ENCODE measurements at places on chromosomes 3 and 15.

DNA sequence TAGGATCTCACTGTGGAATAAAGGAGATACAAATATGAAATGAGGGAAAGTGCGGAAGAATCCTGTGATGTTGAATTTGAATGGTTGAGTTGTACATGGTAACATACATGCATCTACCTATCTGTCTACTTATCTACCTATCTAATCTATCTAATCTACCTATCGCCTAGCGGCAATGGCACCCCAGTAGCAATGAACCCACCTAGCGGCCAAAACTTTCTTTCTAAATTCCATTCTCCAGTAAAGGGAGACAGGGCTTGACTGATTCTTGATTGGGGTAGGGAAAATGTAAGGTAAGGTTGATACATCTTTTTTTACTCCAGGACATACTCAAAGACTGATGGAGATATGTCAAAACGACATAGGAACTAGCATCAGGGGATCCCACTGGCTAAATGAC, 345.0 kb downstream of the FHIT start:
- no peak for DNase-seq

- DNase-seq: no peak
These were observed 2.3 kb downstream of the RPLP1 start for GRCh38 chr15:69454953-69455352.

GRCh38 chr3:134030379-134031347, 938 bp upstream of the SLCO2A1 start:
- DNase-seq: no peak

GRCh38 chr3:151644020-151644620, 89.6 kb upstream of the AADACL2 start:
- no peak for DNase-seq

DNA sequence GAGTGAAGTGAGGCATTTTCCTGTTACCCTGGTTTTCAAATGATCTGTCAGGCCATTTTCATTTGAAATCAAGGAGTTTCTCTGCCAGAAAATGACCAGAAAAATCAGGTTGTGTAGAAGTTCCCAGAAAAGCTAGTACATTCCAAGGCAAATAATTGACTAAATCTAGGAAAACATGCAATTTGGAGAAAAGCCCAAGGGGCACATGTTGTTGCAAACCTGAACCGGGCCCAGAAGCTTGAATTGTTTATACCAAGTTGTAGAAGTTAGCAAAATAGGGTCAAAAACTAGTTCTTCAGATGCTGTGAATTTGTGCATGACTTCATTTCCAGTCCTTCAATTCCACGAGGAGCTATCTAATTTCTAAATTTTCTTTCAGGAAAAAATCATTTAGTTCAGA, 31.0 kb downstream of the TRIM42 start:
- no peak for DNase-seq

DNA sequence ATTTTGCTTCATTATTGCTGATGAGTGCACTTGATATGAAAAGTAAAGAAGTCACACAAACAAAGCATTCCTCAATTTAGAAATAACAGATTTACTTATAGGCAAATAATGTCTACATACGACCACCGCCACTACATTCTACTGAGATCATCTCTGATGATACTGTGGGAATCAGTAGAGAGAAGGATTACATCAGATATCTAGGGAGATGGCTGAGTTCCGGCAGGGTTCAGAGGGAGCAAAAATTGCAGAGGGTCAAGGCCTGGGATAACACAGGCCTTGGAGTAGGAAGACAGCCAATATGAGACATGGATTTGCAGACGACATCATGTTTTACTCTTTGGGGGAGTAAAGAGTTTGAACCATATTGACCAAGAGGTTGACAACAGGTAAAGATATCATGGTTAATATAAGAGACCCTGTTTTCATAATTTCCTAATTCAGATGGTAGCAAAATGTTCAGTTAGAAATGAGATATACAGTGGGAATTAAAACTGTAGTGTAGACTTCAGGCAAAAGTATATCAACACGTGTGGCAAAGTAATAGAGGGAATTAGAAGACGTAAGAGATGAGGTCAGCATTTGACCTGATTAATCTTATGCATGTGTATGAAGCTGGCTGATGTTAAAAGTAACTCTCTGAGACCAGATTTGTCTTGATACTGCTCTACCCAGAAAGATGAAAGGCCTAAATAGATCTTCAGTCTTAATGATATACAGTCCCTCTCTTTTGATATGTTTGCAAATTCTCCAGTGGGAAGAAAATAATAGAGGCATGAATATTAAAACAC, 15.6 kb downstream of the LSAMP start:
- no peak for DNase-seq

DNA sequence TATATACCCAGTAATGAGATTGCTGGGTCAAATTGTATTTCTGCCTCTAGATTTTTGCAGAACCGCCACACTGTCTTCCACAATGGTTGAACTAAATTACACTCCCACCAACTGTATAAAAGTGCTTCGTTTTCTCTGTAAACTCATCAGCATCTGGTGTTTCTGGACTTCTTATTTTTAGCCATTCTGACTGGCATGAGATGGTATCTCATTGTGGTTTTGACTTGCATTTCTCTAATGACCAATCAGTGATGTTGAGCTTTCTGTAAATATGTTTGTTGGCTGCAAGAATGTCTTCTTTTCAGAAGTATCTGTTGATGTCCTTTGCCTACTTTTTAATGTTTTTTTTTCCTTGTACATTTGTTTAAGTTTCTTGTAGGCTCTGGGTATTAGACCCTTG, 182.9 kb upstream of the TRIM42 start:
- no peak for DNase-seq

DNA sequence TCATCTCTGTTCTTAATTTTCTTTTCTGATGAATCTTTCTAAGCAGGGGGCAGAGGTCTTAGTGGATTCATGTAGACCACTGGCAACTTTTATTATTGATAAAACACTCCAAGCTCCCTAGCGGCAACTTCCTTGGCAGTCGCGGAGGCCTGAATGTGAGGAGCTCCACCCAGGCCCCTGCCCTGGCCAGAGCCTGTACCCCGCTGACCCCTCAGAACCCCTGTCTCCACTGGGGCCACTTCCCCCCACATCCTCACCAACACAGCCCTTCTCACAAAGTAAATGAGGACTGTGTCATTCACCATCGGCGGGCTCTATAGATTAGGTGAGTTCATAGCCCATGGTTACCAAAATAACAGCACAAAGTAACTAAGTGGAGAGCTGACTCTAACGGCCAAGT, 111.6 kb downstream of the TPRA1 start:
- DNase-seq: no peak

DNA sequence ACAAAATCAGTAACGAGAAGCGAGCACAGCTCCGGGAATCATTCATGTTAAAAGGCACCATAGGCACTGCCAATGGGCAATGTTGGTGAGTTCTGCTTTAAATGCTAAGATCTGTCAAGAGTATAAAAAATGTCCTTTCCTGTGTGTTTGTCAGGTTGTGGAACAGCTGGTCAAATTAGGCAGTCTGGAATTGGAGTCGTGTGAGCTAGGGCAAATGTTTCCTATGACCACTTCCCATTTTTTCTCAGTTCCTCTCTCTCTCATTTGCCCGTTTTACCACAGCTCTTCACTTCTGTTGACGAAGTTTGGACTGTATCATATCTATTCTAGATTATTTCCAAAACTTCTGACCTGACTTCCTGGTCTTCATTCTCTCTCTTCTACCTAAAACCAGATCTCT, 60.8 kb upstream of the GOLIM4 start:
- no peak for DNase-seq

DNA sequence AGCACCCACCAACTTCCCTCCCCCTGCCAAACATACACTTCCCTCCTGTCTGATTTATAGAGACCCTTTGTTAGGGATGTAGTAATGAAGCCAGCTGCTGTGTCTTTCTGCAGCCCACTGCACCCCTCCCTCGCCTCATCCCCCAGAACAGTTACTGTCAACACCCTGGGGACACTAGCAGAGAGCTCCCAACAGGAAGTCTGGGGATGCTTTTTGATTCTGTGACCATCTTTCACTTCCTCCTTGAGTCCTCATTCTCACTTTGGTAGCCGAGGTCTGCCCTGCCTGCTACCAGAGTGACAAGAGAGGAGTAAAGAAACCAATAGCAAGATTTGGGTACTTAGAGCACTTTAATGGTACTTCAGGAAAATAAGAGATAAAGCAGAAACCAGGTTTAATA, 201.6 kb downstream of the SATB1 start:
- DNase-seq: no peak

- no peak for DNase-seq
These were observed 4.6 kb downstream of the SHOX2 start for GRCh38 chr3:158101335-158102241.

DNA sequence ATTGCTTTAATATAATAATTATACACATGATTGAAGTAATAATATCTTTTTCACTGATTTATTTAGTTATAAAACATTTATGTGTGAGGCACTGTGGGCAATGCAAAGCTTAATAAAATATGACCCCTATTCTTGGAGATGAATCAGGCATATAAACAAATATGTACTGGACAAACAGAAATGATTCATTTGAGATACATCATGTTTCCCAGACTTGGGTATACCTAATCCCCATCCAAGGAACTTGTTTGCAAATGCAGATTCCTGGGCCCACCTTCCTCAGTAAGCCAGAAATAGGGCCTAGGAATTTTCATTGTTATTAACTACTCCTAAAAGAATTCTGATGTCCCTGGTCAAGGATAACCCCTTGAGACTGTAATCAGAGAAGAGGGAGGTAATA, 184.2 kb downstream of the CHL1 start:
- DNase-seq: no peak

DNA sequence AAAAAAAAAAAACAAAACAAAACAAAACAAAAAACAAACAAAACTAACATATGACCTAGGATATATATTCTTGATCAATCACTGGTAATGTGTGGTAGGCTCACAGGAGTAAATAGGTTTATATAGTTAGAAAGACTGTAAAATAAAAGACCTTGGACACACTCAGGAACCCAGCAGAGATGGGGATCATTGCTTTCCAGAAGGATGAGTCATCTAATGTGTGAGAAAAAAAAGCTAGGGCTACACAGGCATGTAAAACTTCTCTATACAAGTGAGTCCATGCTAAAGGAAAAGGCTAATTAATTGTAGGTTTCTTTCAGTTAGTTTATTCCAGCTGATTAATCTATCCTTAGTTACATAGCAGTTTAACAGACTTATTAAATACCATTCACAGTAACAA, 710.3 kb upstream of the ARPP21 start:
- no peak for DNase-seq

- no peak for DNase-seq
These were observed 14.5 kb upstream of the ONECUT1 start for GRCh38 chr15:52804526-52805081.

- no peak for DNase-seq
These were observed 215.1 kb upstream of the MLF1 start for GRCh38 chr3:158355623-158356588.

DNA sequence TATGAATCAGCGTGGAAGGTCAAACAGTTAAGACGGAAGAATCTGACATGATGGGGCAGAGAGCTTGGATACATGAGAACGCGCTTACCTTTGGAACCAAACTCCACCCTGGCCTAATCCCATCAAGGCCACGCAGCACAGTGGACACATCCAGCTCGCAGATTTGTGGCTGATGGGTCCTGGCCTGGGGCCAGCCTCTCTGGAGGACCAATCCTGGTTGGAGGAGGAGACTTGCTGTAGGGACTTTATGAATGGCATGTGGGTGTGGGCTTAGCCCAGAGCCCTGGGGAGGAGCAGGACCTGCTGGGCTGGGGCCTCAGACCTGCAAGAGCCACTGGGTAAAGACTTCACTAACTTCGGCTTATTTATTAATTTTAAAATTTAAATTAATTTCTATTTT, 73.4 kb upstream of the ANKRD34C start:
- DNase-seq: no peak

GRCh38 chr3:47035645-47036044, 56.2 kb downstream of the NBEAL2 start:
- no peak for DNase-seq

DNA sequence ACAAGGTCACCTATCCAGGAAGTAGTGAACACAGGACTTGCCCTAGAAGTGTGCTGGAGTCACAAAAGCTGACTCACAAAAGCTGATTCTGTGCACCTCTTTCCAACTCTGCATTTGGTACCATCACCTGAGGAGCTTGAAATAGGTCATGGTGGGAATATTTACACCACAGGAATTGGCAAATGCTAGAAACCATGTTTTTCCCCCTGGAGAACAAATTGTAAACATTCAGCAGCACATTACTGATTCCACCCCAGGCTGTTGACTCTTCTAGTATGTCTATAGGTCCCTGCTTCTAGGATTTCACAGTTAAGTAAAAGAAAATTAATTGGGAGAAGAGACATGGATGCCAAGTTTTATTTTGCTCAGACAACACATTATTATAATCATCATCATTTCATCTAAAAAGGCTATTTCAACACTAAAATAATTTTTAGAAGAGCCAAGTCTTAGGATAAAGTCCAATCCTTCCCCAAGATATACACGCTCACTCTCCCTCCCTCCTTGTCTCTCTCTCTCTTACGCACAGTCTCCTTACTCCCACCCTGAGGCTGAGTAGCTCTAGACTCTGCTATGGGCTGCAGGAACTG, 24.7 kb downstream of the CACNA2D2 start:
- no peak for DNase-seq

DNA sequence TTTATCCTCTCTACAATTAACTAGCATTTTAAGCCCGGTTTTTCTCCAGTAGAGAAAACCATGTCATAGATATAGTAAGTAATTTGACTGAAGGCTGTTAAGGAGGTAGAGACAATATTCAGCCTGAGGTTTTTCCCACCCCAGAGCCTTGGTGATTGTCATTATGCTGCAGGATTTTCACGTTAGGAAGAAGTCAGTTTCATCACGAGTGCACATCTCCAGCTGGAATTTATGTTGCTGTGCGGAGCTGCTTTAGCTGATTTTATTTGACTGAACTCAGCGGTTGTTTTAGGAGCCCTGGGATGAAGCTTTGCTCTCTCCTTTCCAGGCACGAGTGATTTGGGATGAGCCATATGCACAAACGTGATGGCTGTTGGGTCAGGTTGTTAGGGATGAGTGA, 271.3 kb upstream of the RGMA start:
- DNase-seq: no peak

GRCh38 chr3:18645619-18646018, 220.5 kb upstream of the SATB1 start:
- DNase-seq: no peak

DNA sequence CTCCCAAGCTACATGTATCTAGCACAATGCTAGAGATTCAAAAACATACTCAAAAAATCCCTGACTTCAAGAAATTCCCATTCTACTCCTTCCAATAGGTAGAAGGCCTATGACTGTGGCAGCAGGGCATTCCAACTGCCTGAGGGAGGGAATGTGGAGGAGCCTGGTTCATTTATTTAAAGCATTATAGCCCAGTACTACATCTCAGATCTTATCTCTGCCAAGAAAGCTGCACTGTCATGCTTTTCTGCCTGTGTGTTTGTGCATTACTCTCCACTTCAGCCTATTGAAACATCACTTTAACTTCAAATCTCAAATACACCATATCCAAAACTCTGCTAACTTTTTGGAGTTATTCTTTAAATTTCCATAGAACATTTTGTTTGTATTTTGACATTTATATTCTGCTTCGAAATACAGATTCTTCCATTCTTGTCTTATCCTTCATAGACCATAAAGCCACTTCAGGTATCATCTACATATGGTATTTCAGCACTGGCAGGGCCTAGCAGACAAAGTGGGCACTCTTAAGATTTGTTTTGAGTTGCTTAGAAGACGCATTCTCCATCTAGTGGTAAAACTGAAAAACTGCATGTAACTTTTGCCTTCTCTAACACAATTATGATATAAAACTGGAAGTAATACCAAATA, 59.1 kb upstream of the NEDD4 start:
- DNase-seq: peak; percentile 60
